ENCODE measurements at places on chromosomes 11 and 22.

- DNase-seq = no peak
These were observed 6.2 kb downstream of the TUB start for GRCh38 chr11:8087185-8087584.

DNA sequence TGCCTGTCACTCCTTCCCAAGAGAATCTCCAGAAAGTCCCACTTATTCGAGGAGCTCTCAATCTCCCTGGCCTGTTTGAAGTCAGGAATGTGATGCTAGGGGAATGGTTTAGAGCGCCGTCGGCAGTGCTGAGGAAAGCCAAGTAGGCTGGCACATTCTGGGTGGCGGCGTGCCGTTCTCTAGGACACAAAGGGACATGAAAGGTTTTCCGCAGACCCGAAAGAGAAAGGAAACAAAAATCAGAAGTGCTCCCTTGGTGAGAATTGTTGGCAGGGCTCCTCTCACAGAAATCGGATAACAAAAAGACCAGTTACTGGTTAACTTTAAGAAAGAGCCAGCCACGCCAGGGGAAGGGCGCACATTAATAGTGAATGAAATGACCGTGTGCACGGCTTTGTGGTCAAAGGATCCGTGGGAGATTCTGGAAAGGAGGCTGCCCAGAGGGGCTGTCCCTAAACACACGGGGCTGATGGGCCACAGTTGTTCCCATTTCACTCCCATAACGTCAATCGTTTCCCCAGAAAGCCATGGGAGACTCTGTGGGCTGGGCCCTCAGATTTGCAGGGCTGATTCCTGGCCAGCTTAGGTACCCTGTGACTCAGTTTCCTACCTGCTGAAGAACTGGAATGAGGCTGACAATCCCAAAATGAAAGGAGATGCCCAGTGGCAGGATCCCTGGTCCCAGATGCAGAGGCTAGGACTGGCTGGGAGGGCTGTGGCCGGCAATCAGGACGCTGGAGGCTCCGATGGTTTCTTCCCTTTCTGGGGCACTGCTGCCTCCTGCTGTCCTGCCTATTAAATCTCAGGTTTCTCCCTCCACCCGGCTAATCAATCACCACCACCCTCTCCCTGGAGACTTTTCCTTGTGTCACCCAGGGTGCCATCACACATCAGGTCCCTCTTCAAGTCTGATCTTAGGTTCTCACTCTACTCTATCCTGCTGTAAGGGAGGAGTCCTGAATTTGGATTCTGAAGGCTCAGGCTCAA, 82.3 kb downstream of the RCN1 start:
- peak; percentile 43 for DNase-seq

- peak; percentile 73 for DNase-seq
These were observed 55.3 kb downstream of the ETS1 start for GRCh38 chr11:128532016-128532571.

DNA sequence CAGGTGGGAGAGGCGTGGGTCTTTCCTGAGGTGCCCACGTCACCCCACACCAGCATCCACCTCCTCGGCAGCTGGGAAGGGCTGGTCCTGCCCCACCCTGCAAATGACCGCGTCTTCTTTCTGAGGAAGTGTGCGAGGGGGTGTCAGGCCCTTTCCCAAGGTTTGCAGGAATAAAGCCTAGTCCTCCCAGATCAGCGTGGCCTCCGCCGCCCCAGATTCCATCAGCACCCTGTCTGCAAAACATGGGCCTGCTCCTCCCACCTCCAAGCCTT, 14.4 kb upstream of the SLC39A13 start:
- peak; percentile 82 for DNase-seq

DNA sequence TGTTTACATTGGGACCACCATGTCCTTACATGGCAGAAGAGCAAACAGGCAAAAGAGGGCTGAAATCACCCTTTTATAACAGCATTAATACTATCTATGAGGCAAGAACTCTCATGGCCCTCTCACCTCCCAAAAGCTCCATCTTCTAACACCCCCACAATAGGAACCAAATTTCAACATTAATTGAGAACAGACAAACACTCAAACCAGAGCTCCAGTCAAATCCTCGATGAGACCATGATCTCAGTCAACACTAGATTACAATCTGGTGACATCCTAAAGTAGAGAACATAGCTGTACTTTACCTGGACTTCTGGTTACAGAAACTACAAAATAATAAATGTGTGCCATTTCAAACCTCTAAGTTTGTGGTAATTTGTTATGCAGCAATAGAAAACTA, 25.1 kb downstream of the OR2AG2 start:
- no peak for DNase-seq

GRCh38 chr11:3207526-3208189, 11.0 kb downstream of the MRGPRG start:
- DNase-seq = no peak

- peak; percentile 49 for DNase-seq
These were observed 24.0 kb upstream of the SMIM38 start for GRCh38 chr11:69131644-69132300.

DNA sequence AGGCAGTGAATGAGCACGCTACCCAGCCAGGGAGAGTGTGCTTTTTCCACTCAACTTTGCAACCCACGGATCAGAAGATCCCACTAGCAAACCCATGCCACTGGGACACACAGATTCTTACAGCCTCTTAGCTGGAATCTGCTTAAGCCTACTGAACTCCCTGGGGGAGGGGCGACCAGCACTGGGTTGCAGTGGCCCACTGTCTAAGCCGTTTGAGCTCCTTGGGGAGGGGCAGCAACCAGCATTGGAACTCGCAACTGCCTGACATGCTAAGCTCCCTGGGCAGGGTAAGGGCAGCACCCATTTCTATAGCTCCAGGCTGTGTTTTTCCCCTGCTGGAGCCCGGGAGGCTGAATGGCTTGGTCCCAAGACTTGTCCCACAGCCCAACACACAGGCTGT, 99.6 kb downstream of the FAM168A start:
- peak; percentile 72 for DNase-seq

DNA sequence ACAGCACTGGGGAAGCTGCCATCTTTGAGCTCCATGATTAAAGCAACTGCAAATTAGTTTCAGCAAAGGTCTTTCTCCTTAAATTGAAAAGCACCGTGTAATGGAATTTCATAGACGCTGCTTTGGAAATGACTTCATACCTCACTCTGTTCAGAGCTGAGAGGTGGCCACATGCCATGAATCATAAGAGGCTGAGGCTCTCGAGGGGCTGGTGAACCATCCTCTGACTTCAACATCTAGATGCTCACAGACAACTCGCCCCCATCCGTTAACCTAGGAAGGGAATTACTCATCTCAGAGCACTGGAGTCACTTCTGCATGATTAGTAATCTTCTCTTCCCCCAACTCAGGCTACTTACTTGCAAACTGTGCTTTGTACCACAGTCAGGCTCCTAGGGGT, 122.3 kb downstream of the RCN1 start:
- no peak for DNase-seq

All from posterior cingulate gyrus (tissue), 11 donors.